ENCODE measurements at places on chromosomes 6 and 20.
A peak's percentile ranks its signal among the peaks of the same experiment; 100 is the strongest.

- DNase-seq: no peak
Measured at GRCh38 chr20:32651537-32651936, 22.2 kb downstream of the C20orf203 start.

DNA sequence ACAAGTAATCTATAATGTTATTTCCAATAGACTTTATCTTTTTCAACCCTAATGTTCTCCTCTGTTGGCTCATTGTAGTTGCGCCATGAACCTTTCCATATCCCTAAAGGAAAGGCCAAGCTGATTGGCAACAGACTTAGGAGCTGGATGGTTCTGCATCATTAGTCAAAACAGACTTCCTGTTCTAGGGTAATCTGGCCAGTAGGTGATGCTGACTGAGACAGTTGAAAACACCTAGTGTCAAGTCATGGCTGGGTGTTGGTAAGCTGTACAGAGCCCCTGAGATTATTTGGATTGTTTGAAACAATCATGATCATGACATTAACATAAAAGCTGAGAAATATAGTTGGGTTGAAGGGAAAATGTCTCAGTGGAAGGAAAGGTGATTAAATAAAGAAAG lies 231.4 kb downstream of the PHACTR1 start:
- DNase-seq: no peak

DNA sequence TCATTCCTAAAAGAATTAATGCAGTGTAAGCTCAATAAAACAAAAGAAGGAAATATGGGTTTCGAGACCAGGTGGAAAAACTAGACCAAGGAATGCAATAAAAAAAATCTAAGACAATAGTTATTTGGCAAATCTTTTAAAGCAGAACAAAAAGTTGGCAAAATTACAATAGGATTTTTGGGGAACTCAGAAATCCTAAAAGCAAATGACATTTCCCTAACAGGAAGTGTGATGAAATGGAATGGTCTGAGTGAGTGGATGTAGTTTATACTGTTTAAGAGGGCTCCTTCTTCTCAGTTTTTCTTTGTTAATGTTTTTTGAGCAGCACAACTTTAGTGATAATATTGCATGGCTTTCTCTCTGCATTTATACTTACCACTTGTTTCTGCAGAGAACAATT lies 190.0 kb downstream of the PLCB4 start:
- DNase-seq: no peak

GRCh38 chr6:113631666-113632065 lies 225.5 kb upstream of the MARCKS start:
- DNase-seq: no peak

- no peak for DNase-seq
Measured at GRCh38 chr6:73790574-73790973, 94.6 kb downstream of the CD109 start.

- DNase-seq: no peak
Measured at GRCh38 chr6:113979937-113980336, 9.0 kb upstream of the HDAC2 start.

GRCh38 chr6:89489078-89489477 lies 56.1 kb downstream of the ANKRD6 start:
- no peak for DNase-seq

GRCh38 chr6:156787569-156788492 lies 10.7 kb downstream of the ARID1B start:
- DNase-seq: no peak

GRCh38 chr6:63636518-63637021 lies 968 bp downstream of the PHF3 start:
- peak; percentile 63 for DNase-seq

- peak; percentile 55 for DNase-seq
Measured at GRCh38 chr6:37696841-37697662, 631 bp downstream of the MDGA1 start.

DNA sequence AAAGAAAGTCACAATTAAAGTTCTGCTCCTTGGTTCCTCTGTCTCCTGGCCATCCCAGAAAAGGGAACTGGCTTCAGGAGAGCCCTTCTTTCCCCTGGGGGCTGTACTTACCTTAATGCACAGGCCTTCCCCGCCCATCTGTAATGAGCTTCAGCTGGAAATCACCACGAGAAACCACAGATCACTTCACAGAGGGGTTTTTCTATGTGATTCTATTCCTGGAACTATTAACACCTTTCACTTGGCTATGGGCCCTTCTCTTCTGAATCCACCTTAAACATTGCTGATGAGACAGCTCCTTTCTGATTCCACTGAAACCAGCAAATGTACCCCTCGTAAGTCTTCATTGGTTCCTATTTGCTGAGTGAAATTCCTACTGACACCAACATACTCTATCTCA lies 80.7 kb downstream of the FOXF2 start:
- DNase-seq: no peak

DNA sequence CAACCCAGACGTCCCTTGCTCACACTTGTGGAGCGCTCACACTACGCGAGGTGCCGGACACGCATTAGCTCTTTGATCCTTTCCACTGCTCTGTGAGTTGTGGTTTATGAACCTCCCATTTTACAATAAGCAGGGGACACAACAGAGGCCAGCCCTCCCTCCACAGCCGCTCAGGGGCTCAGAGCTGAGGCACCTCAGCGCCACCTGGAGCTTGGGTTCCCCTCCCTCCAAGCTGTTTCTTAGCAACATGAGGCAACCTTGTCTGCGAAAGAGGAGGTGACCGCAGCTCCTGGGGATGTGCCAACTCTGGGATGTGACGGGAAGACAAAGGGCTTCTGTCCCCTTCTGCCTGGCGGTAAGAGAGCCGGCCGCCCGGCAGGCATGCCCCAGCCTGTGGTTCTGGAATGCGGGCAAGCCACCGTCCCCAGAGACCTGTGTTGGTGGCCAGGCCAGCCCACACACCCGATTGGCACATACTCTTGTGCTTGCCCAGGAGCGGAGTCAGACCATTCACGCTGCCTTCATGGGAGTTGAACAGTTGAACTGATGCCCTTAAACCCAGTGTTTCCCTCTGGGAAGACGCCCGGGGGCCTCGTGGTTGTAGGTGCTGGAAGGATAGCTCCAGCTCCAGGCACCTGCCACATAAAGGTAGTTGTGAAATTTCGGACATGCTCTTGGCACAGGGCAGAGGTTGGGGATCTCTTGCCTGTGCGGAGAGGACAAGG lies 44.5 kb downstream of the RBM38 start:
- DNase-seq: peak; percentile 86

- DNase-seq: peak; percentile 93
Measured at GRCh38 chr6:7725849-7726415, at the start of gene BMP6. BMP6 (plus strand) TSS chr6:7726099; CDS start chr6:7726956, 857 bp downstream.

DNA sequence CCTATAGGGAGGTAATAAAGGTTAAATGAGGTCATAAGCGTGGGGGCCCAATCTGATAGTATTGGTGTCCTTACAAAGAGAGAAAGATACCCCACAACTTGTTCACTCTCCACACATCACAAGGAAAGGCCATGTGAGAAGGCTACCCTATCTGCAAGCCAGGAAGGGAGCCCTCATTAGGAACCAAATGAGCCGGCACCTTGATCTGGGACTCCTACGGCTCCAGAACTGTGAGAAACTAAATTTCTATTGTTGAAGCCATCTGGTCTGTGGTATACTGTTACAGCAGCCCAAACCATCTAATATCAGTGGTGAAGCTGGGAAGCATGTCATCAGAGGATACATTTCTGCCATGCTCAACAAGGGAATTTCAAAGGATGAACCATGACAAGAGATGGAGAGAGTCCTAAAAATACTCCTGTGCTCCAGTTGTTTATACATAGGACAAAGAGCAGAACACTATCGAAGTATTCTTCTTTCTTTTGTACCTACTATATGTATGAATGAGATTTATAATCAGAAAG lies 10.4 kb downstream of the COX7A2 start:
- no peak for DNase-seq

GRCh38 chr6:10599046-10599445 lies 77.9 kb downstream of the GCNT2 start:
- DNase-seq: no peak

- DNase-seq: no peak
Measured at GRCh38 chr6:161838306-161839035, 564.6 kb upstream of the AGPAT4 start.

GRCh38 chr20:61929561-61929960 lies 136.1 kb downstream of the TAF4 start:
- no peak for DNase-seq

DNA sequence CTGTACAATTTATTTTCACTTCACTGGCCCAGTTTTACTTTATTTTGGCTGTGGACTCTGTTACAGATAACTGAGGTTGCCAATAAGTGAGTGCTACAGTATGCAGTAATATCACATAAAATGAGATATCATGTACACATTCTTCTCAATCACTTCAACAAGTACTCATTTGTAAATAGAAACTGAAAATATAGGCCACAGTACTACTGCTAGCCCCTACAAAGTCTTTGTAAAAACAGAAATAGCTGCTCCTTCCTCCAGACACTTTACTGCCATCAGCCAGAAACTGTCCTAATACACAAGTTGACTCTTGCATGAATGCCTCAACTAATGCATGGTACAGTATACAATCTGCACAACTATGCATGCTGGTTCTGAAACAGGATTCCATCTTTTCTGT lies 9.2 kb downstream of the DTNBP1 start:
- no peak for DNase-seq

DNA sequence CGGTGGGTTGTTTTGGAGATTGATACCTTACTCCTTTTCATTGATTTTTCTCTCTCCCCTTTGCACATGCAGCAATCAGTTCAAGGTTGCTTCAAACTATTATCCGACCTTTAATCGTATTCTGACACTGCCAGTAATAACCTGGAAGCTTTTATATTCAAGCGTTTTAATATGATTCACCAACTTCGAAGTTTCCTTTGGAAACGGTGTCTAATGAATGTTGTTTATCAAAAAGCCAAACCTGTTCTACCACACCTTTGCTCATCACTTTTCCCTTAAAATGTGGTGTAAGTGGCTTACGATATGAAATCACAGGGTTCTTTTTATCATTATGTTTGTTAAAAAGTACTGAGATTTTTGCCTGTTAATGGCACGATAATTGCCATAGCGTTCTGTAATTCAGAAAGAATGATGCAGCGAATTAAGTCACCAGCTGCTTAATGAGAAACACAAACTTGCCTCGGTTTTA lies 660 bp downstream of the STXBP5 start:
- no peak for DNase-seq

DNA sequence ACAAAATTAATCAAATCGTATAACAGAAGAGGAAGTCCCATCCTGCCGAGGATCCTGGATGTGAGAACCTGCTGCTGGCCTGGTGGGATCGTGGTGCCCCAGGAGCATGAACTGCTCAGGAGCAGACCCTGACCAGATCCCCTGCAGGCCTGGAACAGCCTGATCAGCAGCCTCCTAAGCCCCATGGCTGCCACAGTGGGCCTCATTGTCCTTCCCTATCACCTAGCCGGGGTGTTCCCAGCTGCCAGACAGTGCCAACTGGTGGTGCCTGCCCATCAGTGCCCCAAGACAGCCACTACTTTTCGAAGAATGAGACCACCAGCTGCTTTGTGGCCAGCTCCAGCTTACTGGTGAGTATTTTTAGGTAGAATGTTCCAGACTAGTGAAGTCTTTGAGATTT lies 19.6 kb upstream of the MAS1L start:
- DNase-seq: no peak

- DNase-seq: no peak
Measured at GRCh38 chr20:33713865-33714367, 6.2 kb downstream of the PXMP4 start.

DNA sequence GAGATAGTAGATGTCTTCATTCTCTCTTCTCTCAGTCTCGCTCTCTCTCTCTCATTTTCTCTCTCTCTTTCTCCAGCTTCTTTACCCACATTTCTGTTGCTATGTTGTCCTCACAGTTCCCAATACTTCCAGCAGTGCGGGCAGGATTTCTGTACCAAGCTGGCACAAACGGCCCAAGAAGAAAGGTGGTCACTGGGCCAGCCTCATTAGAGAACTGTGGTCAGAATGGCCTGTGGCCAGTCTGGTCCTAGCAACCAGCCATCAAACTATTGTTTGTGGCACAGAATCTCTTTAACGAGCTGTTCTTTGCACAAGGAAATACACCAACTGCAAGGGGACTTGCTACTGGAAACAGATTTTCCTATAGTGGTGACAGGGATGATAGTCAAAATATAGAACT lies 81.3 kb downstream of the SEL1L2 start:
- DNase-seq: no peak

- DNase-seq: no peak
Measured at GRCh38 chr6:53582963-53583362, 38.1 kb upstream of the GCLC start.

DNA sequence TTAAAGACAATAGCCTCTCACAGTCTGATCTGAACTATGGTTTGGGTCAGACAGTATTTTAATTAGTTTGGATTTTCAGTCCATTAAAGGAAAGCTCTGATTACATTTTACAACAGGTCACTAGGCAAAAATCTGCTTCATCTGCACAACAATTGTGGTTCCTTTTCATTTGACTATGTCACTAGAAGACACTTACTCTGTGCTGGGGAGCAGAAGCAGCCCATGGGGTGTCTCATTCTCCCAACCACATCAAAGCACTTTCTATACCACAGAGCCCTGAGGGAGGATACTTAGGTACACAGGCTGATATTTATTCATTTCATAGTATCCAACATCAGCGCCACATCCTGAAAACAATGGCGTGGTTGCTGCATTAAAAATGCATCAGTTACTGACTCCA lies 36.6 kb upstream of the HDAC2 start:
- DNase-seq: no peak

Measured in femur (tissue), 1 donor.